Inflammatory macrophage (primary cell): ENCODE measurements at places on chromosomes 4 and X.
A peak's percentile ranks its signal among the peaks of the same experiment; 100 is the strongest.

DNA sequence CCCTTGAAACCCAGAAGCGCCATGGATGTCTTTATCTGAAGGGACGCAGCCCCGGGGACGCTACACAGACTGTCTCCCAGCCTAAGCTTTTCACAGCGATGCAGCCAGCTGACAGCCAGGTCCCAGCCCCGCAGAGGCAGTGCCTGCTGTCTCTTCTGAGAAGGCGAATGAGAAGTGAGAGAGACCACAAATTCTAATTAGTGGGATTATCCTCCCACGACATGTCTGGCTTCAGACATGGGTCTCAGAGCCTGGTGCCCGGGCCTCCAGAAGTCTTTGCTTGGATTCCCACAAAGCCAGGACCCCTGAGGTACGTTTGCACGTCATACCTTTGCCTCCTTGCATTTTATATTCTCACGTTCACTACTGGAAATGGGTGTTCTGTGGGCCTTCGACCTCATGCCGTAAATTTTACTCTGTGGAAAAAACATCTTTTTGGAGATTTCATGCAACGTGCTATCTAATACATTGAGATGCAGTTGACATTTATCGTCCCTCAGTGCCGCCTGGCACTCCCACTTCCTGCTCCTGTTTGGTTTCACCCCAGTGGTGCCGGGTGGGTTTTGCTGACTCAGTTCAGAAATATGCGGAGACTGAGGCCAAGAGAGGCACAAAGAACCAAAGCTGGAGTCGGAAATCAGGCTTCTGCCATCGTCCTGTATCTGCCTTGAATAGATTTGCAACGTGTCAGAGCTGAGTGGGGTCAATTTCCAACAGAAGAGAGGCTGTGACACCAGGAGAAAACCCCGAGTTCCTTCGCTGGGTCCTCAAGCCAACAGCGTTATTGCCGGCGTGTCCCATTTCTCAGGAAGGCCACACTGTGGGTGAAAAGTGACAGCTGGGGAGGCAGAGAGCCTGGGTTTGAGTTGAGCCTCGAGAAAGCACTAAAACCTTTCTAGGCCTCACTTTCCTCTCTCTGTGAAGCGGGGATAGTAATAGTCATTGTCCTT, 114.4 kb downstream of the STK32B start:
- no peak for DNase-seq

DNA sequence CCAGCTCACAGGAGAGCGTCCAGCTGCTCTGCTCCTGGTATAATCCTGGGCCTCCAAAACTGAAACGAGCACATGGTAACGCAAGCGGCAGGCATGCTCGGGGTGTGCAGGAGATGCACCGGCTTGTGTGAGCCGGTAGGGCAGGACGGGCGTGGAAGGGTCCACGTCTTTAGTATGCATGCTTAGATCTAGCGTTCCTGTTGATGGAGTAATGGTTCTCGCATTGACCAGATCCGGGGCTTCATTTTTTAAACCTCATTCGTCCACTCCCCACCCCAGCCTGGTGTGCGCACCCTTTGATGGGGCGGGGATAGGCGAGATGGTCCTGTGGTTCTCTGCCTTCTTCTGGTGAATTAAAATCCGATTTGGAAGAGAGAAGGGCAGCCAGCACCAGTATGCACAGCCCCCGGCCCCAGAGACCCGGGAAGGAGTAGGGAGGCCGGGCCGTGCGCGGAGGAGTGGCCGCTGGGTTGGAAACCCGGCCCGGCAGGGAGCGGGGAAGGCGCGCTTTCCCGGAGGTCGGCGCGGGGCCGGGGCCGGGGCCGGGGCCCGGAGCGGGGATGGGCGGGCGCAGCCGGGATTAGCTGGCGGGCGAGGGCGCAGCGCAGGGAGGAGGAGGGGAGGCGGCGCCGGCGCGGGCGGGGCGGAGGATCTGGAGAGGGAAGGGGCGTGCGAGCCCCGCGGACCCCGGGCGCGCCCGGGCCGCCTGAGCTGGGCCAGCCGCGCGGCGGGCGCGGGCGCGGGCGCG, 39.9 kb downstream of the FAM149A start:
- DNase-seq: no peak

- no peak for DNase-seq
Observed at GRCh38 chr4:119005928-119006460, 117.3 kb downstream of the SYNPO2 start.

- DNase-seq: no peak
Observed at GRCh38 chr4:65521666-65522065, 148.6 kb downstream of the EPHA5 start.

GRCh38 chrX:134416087-134416486, 43.9 kb upstream of the HPRT1 start:
- DNase-seq: peak; percentile 16

- DNase-seq: no peak
Observed at GRCh38 chr4:87633243-87633642, 16.8 kb upstream of the DMP1 start.

- no peak for DNase-seq
Observed at GRCh38 chr4:142559986-142560385, 286.1 kb downstream of the INPP4B start.

- no peak for DNase-seq
Observed at GRCh38 chrX:506341-506740, 119.6 kb upstream of the PPP2R3B start.

DNA sequence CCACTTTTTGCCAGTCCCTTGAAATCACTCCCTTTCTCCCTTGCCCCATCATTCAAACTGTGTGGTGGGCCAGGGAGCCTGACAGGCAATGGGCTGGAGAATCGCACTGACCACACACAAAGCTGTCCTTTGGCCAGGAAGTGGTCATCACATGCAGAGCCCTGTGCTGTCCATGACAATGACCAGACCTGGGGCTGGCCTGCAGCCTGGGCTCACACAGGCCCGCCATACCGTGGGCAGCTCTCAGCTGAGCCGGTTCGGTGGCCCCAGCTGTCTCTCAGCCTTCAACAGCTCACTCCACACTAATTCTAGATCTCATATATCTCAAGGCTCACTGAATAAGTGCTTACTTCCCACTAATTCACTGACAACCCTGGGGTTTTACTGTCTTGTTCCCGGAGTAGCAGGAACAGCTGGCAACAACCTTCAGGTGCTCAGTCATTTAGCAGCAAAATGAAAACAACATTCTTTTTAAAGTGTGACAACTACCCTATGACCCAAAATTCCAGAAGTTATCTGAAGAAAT, 48.0 kb downstream of the USP46 start:
- DNase-seq: no peak

DNA sequence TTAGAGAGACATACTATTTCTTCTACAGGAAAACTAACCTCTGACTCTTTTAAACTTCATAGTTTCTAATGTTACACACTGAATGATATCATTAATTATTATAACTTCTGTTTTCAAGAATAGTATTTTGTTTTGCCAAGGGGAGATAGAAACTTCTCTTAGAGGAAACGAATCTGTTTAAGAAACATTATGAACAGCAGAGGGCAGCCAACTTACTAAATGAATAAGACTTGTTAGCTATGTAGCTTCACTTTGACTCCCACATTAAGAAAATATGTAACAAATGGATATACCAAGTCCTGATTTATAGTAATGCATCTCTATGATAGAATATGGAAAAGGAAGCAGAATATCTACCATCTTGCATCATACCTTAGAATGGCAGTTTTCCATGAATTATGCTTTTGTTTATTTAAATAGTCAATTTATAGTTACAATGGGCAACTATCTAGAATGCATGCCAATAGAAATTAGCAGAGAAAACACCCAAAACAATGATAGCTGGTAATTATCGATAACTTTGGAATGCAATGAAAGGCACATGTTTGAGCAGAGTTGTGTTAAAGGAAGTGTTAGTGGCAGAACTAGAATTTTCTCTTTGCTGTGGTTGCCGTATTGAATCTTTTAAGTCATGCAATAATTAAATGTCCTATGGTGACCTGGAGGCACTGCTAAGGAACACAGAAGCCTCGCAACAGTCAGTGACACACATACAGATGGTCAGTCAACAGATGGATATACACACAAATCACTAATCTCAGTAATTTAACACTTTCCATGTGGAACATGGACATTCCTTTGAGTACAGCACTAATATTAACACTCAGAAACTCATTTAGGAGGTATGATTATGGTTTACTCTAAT, 105.7 kb upstream of the PDLIM3 start:
- DNase-seq: peak; percentile 55

- no peak for DNase-seq
Observed at GRCh38 chr4:72977936-72978485, 91.5 kb downstream of the COX18 start.

DNA sequence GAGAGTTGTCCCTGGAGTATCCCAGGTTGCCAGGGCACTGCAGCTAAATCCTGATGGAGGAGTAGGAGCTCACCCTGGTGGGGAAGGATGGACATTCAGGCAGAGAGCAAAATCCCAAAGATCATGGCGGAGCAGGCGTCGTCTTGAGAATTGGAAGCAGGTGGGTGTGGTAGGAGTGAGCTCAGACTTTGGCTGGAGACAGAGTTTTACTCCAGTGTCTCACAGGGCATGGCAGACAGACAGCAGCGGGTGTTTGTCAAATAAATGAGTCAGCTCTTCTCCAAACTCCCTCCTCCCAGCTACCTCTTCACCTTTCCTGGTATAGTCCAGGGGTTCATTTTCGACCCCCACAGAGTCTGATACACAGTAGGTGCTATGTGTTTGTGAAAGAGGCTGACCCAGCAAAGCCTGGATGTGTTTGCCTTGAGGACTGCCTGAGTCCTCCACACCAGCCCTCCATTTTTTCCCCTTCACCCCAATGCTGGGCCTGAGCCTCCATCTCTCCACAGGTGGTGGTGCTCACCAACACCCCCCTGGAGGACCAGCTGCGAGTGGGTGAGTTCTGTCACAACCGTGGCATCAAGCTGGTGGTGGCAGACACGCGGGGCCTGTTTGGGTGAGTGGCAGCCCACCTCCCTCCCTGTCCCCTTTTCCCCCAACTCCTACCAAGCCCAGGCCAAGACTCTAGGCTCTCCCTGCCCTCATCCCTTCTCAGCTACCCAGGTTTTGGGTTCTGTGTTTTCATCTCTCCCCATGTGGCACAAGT, 6.9 kb downstream of the UBA1 start:
- DNase-seq: no peak

DNA sequence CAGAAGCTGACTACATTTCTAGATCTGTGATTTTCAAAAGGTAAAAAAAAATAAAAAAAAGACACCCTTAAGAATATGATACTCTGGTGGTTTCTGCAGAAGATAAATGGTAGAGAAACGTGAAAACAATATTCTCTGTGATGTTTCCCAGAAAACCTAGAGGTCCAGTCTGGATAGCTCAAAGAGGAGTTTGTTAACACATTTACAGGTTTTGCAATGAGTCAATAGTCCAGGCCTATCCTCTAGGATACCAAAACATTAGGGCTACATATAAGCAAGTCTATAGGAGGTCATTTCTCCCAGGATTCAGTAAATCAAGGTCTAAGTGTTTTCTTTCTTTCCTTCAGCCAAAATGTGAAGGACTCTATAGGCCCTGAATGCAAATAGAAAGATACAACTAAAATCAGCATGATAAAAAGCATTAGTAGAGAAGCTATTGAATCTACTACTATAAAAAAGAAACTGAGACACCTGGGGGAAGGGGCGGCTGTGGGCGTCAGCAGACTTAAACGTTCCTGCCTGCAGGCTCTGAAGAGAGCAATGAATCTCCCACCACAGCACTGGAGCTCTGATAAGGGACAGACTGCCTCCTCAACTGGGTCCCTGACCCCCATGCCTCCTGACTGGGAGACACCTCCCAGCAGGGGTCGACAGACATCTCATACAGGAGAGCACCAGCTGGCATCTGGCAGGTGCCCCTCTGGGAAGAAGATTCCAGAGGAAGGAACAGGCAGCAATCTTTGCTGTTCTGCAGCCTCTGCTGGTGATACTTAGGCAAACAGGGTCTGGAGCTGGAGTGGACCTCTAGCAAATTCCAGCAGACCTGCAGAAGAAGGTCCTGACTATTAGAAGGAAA, 33.7 kb upstream of the SPP1 start:
- DNase-seq: no peak

GRCh38 chrX:19382555-19383145, 38.9 kb downstream of the PDHA1 start:
- DNase-seq: peak; percentile 59

- no peak for DNase-seq
Observed at GRCh38 chrX:2251211-2251610, 249.6 kb downstream of the DHRSX start.

- DNase-seq: peak; percentile 29
Observed at GRCh38 chr4:153634738-153635353, 49.2 kb upstream of the TLR2 start.

DNA sequence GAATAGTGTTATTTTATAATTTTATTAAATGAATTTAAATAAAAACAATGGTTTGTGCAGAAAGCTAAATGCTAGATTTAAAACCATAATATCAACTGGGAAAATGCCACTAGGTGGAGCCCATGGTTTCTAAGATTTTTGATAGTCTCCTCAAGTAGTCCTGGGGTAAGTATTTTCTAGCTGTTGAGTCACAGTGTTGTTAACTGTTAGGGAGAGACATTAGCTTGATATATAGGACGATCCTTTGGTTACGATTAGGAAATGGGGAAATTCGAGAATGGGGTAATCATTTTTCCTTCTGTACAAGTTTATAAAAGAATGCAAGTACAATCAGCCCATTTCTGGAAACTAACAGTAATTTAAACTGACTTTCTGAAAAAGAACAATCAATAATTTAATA, 378.4 kb downstream of the ANKRD50 start:
- DNase-seq: peak; percentile 52

DNA sequence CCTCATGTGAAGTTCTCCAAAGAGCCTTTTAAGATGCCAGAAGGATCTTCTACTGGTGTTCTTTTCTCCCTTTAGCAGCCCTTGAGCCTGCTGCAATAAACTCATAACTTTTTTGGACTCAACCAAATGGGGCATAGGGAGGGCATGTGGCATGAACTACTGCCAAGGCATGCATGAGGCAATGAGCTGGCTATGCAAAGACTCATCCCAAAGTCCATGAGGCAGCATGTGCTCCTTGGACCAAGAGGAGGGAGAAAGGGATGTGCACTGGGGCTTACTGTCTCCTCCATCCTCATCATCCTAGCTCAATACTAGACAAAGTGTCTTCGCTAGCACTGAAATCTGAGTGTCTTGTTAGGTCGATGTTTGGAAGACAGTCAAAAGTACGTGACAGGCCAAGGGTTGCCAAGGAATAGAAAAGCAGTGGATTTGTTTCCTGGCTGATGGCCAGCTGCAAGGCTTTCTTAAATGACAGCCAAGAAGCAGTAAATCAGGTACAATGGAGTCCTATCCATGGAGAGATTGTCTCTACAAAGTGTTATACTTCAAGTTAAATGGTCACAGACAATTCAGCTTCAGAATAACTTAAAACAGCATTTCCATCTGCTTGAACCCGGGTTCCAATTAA, 44.5 kb upstream of the ATXN3L start:
- DNase-seq: no peak

DNA sequence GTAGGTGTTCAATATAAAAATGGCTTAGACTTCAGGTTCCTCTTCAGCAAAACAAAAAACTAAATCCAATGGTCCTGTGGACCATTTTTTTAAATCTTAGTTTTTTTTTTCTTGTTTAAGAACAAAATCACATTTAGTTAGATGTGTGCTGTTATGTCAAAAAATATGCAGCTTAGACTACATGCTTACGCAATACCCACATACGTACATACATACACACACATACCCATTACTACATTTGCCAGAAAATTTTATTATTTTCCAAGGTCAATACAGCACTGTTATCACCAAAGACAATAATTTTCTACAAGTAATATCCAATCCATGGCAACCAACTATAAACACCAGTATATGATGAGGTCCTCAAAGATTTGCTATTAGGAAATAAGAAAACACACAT, 144.1 kb downstream of the PDGFC start:
- DNase-seq: no peak

GRCh38 chrX:2351999-2352995, 148.5 kb downstream of the DHRSX start:
- no peak for DNase-seq

- DNase-seq: peak; percentile 61
Observed at GRCh38 chr4:1752284-1753041, 31.1 kb downstream of the TACC3 start.
